ENCODE measurements at places on chromosomes 4 and X. TPM values are rescaled to one million over a fixed set of nuclear protein-coding genes. Genes with fewer than 3 reads are reported as not detected.

Gene MTTP
- not detected for total RNA-seq

- peak; percentile 69 for DNase-seq
Measured at GRCh38 chr4:16897991-16898827, at the start of gene LDB2. Gene LDB2 (minus strand): TSS chr4:16898645.

GRCh38 chr4:54041933-54042332, 22.5 kb downstream of the CHIC2 start:
- DNase-seq = no peak

- DNase-seq = no peak
Measured at GRCh38 chrX:138908577-138908976, 197.1 kb upstream of the FGF13 start.

DNA sequence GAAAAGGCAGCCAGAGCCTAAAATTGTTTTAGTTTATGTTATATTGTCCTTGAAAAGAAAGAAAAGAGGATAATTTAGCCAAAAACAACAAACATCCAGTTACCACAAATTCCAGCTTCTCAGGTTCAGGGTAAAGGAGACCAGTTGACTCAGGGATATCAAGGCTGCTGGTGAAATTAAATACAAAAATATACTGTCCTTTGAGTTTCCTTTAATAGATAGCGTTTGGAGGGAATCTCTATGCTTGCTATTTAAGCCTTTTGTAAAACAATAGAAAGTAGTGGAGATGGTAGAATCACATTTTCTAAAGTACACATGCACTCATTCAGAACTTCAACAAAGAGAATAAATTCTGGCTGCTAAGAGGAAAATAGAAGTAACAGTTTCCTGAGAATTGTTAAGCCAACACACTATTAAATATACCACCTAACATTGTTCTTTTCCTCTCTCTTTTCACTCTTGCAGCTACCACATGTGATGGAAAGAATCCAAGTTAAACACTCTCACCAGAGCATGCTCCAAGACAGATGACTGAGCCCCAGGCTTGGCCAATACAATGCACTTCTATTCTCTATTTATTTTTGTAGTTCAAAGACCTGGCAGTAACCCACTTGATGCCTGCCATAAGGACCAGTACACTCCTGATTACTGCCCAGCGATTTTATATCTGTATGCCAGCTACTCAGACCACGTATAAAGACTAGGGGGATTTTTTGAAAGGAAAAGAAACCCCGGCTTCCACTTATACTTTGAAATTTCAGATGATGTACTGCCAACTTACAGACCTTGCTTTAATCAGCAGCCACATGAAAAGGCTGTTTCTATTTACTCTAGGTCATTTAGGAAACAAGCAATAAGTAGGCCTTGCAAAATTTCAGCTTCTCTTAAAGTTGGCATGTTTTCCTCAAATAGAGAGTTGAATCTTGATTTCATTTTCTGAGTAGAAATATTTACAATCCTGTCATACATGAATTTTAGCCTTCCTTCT, 756.9 kb downstream of the FAT4 start:
- DNase-seq = no peak

Gene CLOCK
- total RNA-seq = 7.6 TPM

Gene WDR19
- total RNA-seq = 48.6 TPM

DNA sequence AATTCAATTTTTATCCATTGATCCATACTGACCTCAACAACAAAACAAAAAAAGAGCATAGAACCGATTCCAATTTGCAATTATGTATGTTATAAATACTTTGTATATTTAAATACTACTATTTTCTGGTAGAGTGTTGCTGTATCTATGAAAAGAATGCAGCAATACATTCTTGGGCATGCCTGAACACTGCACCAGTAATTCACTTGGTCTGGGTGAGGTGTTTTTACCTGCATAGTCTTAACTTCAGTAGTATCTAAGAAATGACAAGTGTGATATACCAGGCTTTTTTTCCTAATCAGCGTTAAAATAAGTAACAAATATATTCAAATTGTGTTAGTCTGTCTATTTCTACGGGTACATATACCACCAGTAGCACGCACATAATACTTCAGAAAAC, 120.2 kb downstream of the KLHL13 start:
- no peak for DNase-seq

GRCh38 chrX:132488180-132488705, 595 bp downstream of the MBNL3 start:
- DNase-seq = no peak
